Cortex of kidney (tissue), 1 donor: ENCODE measurements at places on chromosomes 2 and 18.

- DNase-seq = no peak
Observed at GRCh38 chr2:241649404-241649803, 11.9 kb downstream of the ATG4B start.

DNA sequence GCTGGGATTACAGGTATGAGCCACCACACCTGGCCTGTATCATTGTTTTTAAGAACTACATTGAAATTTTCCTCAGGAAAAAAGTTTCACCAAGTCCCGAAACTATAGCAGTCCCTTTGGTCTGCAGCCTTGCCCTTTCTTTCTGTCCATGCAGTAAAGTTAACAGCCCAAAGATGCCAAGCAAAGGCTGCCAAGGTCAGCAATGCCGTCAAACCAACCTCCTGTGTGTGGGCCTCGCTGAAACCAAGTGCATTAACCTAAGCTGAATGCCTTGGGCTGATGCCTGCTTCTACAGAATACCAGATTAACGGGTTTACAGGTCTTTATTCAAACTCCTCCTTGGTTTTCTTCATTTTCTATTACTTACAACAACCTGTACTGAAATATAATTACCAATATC lies 73.1 kb downstream of the EIF5B start:
- no peak for DNase-seq

- DNase-seq = no peak
Observed at GRCh38 chr18:37671530-37671929, 105.9 kb upstream of the CELF4 start.

DNA sequence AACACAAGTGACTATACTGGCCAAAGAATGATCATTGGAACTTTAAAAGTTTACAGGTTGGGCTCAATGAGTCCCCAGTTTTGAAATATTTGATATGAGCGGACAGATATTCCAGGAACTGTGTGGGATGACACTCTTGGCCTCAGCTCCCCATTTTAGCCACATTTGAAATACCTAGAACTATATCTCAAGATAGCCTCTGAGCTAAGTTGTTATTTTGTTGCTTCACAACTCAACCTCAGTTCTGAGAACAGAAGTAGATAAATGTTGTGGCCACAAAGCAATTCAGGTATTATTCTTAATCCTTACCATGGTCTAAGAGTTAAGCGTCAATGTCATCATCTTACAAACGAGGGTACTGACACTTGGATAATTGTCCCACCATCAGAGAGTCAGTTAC lies 172.2 kb upstream of the SETBP1 start:
- DNase-seq = no peak

DNA sequence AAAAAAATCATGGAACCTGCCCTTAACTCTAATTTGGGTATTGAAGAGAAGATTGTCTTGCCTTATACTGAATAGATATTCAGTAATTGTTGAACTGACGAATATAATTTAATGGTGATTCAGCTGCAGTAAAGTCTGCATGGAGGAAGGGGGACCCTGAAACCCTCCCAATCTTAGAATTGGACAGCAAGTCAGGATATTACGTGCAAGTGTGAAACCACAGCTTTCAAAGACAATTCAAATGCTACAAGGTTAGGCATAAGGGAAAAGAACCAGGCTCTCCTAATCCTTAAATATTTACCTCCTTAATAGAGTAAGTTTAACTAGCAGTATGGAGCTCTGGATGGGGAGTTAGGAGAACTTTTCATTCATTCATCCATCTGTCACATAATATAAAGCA lies 226.9 kb upstream of the TNP1 start:
- DNase-seq = no peak

GRCh38 chr18:13382954-13383827 lies 164.6 kb downstream of the LDLRAD4 start:
- DNase-seq = no peak
